ENCODE measurements at places on chromosomes 16 and 17.

DNA sequence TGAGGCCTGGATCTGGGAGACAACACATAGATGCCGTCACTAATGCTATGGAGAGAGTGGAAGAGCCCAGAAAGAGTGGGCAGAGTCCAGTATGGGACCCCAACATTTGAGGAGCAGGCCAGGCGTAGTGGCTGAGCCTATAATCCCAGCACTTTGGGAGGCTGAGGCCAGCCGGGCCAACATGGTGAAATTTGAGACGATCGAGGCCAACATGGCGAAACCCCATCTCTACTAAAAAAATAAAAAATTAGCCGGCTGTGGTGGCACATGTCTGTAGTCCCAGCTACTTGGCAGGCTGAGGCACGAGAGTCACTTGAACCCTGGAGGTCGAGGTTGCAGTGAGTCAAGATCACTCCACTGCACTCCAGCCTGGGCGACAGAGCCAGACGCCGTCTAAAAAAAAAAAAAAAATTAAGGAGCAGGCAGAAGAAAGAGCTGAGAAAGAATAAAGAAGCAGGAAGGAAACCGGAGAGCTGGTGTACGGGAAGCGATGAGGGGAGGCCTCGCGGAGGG lies 6.0 kb upstream of the DNAI2 start:
- no peak for DNase-seq

GRCh38 chr17:20263595-20263994 lies 203.7 kb downstream of the LGALS9B start:
- no peak for DNase-seq

DNA sequence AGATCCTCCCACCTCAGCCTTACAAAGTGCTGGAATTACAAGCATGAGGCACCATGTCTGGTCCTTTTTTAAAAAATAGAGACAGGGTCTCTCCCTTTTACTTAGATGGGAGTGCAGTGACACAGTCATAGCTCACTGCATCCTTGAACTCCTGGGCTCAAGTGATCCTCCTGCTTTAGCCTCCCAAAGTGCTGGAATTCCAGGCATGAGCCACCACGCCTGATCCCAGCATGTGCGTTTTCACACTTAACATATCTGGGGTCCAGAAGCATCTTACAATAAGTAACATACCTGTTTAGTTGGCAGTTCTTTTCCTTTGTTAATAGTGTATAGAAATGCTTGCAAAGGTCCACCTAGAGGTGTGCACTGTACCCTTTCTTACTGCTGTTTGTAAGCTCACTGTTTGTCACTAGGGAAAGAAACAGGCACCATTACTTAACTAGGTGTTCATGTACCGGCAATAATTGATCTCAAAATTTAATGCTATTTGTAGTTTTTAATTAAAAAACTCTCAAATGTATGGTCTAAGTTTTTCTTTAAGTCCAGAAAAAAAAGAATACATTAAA lies 221.7 kb downstream of the RPTOR start:
- no peak for DNase-seq

- no peak for DNase-seq
These were observed 99.5 kb downstream of the FTO start for GRCh38 chr16:53803451-53803850.

GRCh38 chr17:14793237-14793636 lies 471.9 kb downstream of the PMP22 start:
- DNase-seq = no peak

GRCh38 chr17:56623383-56623782 lies 29.9 kb downstream of the NOG start:
- DNase-seq = no peak

- DNase-seq = no peak
These were observed 36.1 kb downstream of the HNF1B start for GRCh38 chr17:37708616-37709212.

- peak; percentile 40 for DNase-seq
These were observed 994 bp downstream of the PITPNA start for GRCh38 chr17:1561420-1562175.

GRCh38 chr17:82560252-82560642 lies 40.7 kb downstream of the FOXK2 start:
- DNase-seq = no peak

DNA sequence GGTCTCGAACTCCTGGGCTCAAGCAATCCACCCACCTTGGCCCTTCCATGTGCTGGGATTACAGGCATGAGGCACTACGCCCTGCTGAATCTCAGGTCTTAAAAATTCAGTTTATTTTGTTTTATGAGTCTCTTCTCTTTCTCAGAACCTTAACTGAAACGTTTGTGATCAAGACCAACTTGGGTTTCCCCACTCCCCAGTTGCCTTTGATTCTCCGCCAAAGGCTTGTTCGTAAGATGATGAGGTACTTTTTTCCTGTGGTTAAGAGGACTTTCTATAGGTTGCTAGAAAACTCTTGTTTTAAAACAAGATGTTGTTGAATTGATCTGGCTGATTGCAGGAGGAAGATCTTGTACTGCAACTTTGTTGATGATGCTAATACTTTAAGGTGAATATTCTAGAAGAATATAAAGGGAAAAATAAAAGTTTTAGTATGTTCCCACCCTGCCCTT lies 11.7 kb downstream of the ABCC1 start:
- DNase-seq = no peak

All from endothelial cell (in vitro differentiated cells).